Keratinocyte (primary cell): ENCODE measurements at places on chromosomes 11 and 22.
A peak's percentile ranks its signal among the peaks of the same experiment; 100 is the strongest.

DNA sequence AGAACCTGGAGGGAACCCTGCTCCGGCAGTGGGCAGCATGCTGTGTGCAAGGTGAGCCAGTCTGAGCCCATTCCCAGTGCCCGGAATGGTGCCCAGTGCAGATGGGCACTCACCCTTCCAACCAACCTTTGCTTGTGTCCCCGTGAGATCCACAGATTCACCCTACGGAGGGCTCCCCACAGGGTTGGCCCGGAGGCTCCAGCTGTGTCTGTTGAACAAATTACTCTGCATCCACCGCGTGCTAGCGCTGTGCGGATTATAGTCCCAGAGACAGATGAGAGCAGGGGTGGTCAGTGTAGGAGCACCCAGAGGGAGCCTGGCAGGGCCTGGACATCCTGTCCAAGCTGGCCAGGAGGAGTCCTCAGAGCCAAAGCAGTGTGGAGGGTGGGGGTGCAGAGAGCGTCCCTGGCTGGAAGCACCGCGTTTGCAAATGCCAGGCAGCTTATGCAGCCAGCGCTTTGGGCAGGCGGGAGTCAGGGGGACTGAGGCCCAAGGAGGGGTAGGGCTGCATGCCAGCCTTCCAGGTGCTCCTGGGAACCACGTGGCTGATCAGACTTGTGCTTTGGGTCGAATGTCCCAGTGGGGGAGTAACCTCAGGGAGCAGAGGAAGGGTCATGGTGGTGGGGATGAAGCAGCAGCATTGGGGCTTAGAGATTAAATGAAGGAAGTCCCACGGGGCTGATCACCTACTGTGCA, 80.5 kb downstream of the KCNQ1 start:
- DNase-seq, result no peak

DNA sequence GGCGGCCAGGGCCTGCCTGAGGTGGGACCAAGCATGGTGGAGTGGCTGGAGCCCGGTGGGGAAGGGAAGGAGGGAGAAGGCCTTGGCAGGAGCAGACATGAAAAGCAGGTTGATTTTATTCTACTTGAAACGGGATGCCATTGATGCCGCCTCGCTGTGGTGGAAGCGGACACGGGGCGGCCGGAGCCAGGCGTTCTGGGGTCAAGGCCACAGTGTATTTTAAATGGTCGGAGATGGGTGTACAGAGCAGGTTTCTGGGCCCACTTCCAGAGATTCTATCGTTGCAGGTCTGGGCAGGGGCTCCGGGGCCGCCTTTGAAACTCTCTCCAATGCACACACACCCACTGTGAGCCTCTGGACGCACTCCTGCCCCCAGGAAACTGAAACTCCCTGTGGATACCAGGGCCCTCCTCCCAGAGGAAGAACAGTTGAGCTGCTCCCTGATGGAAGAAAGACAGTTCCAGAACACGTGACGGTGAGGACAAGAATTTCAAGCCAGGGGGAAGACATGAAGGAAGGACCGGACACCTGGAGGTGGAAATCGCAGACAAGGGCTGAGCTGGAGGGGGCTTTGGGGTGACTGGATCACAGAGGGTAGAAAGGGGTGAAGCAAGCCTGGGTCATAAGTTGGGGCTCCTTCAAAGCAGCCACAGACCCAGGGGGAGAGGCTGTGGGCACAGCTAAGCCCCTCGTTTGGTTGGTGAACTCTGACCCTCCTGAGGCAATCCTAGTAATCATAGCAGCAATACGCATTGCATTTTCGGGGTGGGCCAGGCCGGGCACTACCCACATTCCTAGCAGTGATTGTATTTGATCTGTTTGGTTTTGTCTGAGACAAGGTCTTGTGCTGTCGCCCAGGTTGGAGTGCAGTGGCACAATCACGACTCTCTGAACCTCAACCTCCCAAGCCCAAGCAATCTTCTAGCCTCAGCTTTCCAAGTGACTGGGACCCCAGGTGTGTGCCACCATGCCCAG, 12.3 kb upstream of the LINC01488 start:
- no peak for DNase-seq

DNA sequence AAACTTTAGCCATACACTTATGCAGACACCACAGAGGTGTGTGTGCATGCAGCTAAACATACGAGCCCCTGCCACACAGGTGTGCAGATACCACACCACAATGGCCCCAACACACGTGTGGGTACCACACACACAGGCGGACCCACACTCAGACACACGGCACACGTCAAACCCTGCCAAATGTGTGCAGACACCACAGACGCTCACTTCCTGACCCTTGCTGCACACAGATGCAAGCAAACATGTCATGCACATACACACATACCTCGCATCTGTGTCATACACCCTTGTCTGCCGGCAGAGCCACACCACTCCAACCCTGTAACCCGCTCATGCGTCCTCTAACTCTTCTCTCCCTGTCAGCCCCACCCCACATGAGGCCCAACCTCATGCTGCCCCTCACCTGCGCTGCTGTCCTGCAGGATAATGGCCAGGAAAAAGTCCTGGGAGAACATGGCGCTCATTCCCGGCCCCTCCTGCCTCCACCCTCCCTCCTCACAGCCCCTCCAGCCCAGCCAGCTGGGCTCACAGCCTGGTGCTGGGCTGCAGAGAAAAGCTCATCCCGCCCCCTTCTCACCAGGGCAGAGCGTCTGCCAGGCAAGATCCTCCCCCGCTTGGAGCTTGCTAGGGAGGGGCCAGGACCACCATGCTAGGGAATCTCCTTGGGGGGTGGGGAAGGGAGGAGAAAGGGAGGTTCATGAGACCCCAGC, 14.2 kb downstream of the SMPD1 start:
- no peak for DNase-seq

- DNase-seq, result no peak
Measured at GRCh38 chr11:62104816-62105653, 18.8 kb upstream of the INCENP start.

GRCh38 chr22:36125994-36126531, 34.5 kb downstream of the APOL3 start:
- DNase-seq, result no peak

DNA sequence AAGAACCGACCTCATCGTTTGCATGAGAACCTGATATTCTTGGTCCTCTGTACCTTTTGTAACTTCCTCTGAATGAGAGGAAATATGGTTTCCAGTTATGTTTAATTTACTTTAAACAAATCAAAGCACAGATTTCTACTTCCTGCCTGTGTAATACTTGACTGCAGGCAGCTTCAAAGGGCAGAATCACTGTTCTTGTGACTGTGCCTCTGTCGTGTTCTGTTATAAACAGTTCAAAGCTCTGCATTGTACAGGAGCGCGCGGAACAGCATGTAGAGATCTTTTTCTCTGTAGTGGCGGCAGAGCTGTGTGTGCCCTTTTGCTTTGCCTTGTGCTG, 73.2 kb upstream of the CLDN5 start:
- DNase-seq, result no peak

DNA sequence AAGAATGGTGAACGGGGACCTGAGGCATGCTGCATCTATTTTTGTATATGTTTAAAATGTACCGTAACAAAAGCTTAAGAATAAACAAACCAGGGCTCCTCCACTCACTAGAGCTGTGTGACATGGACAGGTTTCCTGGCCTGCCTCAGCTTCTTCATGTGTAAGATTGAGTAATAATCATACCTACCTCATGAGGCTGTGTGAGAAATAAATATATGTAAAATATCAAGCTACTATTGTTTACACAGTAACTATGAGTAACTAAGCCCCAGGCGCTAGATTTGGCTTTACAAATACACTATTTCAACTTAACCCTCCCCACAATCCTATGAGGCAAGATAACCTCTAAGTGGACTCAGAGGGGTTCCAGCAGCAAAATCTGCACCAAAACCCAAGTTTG, 66.4 kb downstream of the SMCO4 start:
- DNase-seq, result peak; percentile 58

- no peak for DNase-seq
Measured at GRCh38 chr22:35191412-35191811, 65.9 kb upstream of the HMGXB4 start.

- DNase-seq, result no peak
Measured at GRCh38 chr11:116733969-116734508, 38.7 kb downstream of the BUD13 start.

GRCh38 chr22:43535741-43536140, 123.9 kb downstream of the MPPED1 start:
- DNase-seq, result peak; percentile 78

DNA sequence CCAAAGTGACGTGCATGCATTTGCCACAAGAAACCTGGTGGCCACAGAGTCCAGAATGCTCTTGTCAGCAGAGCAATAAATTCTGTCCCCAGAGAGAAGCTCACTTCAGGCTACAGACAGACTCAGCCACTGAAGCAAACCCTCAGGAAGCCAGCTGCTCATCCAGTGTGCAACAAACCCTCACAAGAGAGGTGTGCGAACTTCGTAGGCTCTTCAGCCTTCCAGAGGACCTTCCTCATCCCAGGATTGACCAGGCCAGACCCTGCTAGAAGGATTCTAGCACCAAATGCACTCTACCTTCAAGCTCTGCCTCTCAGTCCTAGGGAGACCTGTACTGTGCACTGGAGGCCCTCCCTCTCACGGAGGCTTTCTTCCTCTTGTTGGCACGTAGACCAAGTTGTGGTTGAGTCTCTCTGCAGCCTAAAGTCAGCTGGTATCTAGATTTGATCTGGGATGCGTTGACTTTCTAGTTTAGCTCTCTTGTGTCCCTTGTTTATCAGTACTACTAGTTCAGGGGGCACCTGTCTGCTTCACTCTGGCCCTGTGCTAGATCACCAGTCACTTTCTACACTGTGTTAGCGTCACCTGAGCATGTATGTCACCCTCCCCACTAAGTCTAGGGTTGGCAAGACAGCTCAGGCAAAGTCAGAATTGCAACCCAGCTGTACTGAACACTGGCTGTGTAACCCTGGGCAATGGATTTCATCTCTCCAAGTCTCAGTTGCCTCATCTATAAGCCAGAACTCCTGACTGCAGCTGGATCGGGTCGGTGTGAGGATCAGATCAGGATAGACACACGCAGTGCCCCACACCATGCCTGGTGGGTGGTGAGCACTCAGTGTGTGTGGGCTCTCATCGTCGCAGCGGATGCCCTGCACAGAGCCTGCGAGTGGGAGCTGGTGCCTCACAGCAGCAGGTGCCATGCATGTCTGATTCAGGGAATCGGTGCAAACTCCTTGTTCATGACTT, 22.1 kb upstream of the TMPRSS13 start:
- no peak for DNase-seq

DNA sequence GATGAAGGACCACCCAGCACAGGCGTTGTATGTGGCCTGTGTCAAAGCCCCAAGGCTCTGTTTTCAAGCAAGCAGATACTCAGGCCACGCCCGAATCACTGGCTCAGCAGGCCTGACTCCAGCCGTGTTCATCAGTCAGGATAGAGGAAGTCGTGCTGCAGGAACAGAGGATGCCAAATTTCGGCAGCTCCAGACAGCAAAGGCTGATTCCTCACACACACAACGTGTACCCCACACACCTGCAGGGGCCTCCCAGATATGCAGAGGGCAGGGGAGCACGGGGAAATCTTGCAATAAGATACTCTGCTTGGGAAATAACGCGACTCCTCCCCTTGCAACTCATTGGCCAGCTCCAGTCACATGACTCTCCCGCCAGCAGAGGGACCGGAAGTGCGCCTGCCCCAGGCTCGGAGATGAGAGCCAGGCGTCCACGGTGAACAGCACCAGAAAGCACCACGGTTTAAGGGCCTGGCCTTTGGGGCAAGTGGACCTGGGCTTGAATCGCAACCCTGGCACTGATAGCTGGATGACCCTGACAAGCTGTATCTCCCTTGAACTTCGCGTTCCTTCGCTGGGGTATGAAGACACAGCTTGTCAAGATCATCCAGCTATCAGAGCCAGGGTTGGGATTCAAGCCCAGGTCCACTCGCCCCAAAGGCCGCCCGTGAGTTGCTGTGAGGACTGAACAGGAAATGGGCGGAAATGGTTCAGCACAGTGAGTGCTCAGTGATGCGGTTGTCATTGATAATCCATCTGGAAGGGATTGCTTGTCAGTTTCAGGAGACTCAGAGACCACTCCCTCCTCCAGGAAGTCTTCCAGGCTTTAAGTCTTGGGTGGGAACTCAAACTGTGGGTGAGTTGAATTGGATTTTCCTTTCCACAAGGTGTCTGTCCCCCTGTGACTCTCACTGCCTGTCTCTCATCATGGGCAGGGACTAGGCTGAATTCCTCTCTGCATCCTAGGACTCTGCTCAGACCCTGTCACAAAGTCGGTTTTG, 88.5 kb downstream of the MYEOV start:
- DNase-seq, result no peak

GRCh38 chr11:109731451-109731850, 309.5 kb downstream of the C11orf87 start:
- no peak for DNase-seq

GRCh38 chr11:102552447-102553194, 22.1 kb upstream of the MMP7 start:
- DNase-seq, result peak; percentile 60

DNA sequence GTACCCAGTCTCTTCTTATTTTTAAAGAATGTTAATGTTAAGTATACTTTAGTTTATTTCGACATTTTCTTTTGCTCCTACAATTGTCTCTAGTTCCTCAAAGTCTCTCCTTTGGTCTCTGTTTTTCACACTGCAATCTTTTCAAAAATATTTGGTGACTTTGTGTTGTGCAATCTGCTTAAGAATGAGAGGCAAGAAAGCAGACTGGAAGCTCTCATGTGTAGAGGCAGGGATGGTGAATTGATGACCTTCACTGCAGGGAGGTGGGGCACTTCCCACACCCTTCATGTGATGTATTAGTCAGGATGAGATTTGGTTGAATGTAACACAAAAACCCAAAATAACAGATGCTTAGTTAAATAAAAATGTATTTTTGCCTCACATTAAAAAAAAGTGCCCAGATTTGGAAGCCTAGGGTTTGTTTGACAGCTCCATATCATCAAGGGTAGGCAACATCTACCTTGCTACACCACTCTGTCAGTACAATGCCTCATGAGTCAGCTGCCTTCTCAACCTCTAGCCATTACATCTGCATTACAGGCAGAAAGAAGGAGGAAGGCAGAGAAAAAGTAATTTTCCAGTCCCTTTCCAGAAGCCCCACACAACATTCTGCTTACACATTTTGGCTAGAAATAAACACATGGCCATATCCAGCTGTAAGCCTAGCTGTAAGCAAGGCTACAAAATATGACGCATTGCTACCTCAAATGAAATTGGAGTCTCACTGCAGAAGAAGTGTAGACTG, 3.8 kb upstream of the MMP27 start:
- DNase-seq, result no peak

GRCh38 chr22:48137640-48138039, 1375.2 kb downstream of the TBC1D22A start:
- DNase-seq, result no peak

- no peak for DNase-seq
Measured at GRCh38 chr11:130086669-130087068, 17.0 kb downstream of the APLP2 start.
